NCI-H1417 treated with DMSO at 0.1 percent for 48 hours (cell line): ENCODE measurements at places on chromosomes 2 and 18.

DNA sequence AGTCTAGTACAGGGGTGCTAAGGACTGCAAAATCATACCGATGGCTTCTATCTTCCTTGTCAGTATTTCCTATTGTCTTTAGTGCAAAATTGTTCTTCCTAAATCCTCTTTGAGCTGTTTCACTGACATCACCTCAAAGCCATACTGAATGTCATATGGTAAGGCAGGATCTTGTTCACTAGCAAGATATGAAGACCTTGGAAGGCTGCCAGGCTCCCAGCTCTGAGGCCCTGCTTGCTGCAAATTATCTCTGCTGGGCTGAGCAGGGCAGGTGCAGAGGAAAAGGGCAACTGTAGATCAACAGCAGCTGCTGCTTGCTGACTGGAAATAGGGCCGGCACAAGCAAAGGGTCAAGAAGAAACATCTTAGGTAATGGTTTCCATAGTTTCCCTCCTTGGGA lies 58.2 kb downstream of the PMAIP1 start:
- DNase-seq, result peak; percentile 97

- DNase-seq, result no peak
Observed at GRCh38 chr2:25920336-25920735, 42.0 kb upstream of the ASXL2 start.

DNA sequence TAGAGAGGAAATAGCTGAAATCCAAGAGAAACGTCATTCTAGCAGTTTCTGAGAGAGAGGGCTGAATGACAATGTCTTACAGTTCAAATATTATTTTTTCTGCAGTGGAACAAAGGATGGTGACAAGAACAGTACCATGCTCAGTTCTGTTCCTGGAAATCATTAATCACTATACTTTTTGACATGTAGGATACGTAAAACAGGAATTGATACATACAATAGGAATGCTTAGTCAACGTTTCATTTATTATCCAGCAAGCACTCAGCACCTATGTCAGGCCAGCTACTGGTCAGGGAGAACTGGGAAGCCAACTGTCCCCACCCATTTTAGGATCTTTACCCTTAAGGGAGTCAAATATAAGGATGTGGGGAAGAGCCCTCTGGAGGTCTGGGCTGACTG lies 114.7 kb downstream of the DHRS9 start:
- no peak for DNase-seq

GRCh38 chr2:40823478-40823877 lies 371.6 kb upstream of the SLC8A1 start:
- no peak for DNase-seq

GRCh38 chr2:121254748-121255147 lies 30.3 kb downstream of the TFCP2L1 start:
- DNase-seq, result peak; percentile 27

- no peak for DNase-seq
Observed at GRCh38 chr2:71691747-71692441, 238.5 kb downstream of the DYSF start.

- DNase-seq, result no peak
Observed at GRCh38 chr2:201280191-201281040, 20.1 kb downstream of the CASP8 start.
